Natural killer cell treated with Interleukin-12 subunit alpha and Interleukin-12 subunit beta and Interleukin-15 and Interleukin-18, amount 100 ng/mL, for 72 hours (primary cell): ENCODE measurements at places on chromosomes 7 and 10. TPM values are rescaled to one million over a fixed set of nuclear protein-coding genes. Genes with fewer than 3 reads are reported as not detected.

- DNase-seq, result no peak
Measured at GRCh38 chr10:99915414-99915813, 94.3 kb downstream of the DNMBP start.

DNA sequence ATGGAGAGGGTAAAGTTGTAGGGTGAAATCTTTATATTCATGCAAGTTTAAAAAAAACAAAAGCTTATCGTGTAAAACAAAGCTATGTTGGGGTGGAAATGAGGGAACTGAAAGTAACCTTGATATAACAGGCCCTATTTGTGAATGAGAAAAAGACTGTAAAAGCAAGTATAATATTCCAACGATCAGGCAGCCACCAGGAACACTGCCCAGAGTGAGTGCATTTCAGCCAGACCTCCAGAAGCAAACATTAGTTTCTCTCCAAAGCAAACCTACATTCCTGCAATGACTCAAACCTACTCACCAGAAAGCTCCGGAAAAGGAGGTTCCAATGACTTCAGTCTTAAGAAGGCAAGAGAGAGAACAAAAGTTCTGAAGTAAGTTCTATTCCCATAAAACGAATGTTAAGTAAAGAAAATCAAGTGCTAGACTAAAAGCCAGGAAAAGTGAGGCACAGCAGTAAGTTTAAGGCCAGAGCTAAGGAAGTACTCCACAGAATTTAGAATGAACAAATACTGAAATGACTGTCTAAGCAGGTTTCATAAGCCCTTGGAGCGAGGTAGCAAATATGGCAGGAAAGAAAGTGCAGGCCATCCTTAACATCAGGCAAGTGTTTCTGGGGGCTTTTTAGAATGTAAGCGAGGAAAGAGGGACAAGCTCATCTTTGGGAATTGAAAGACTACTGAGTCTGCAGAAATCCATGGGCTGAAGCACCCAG, 493.1 kb downstream of the XPNPEP1 start:
- no peak for DNase-seq

Gene GPAM
- total RNA-seq, result 9.8 TPM

DNA sequence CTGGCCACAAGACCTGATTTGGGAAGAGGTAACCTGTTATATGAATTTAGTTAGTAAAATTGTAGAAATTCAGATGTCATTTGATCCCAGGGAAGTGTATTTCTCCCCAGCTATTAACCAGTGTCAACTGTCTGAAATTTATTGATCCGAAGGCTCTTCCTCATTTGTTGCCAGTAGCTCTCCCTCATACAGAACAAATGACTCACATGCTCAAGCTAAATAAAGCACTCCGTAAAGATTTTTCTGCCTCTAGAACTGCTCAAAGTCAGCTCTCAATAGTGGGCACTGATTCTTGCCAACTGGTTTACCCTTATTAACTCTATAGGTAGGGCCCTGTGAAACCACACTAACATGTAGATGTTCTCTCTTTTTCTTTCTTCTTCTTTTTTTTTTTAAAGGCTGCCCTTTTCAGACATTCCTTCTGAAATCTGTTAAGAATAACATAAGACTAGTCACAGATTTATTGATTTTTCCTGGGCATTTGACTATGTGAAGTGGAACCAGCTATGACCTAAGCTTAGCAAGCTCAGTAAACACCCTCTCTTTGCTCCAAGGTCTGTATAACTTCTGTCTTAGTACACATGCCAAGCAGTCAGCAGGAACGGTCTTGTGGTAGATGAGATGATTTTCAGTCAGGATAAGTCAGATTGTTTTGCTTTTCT, 21.8 kb downstream of the RPA3 start:
- DNase-seq, result no peak

DNA sequence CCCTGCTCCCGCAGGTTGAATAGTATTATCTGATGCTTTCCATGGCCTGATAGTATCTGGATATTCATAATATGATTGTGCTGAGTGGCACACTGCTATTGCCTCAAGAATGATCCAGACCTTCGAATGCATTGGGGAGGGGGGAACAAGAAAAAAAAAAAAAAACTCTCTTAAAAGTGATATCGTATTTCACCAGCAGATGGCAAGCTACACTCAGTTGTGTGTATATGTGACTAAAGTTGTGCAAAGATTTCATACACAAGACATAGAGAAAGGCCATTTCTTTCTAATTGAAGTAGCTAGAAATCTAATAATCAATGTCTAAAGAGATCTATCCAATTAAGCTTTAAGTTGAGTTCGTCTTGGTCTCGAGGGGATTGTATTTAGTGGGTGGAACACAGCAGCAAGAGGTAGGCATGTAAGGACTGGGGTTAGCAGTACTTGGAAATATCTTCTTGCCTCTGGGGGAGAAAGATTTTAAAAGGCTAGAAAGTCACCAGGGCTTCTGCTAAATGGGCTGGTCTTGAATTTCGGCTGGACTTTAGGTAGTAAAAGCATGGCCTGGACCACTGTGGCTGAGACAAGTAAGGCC, 15.3 kb downstream of the SFRP4 start:
- DNase-seq, result no peak

- no peak for DNase-seq
Measured at GRCh38 chr10:20582041-20582440, 315.1 kb downstream of the NEBL start.

Gene MYOF
- 0.57 TPM for total RNA-seq

Gene AKR1D1
- total RNA-seq, result not detected

- DNase-seq, result no peak
Measured at GRCh38 chr10:76487582-76487981, 1056.2 kb downstream of the LRMDA start.

Gene CPVL
- not detected for total RNA-seq

DNA sequence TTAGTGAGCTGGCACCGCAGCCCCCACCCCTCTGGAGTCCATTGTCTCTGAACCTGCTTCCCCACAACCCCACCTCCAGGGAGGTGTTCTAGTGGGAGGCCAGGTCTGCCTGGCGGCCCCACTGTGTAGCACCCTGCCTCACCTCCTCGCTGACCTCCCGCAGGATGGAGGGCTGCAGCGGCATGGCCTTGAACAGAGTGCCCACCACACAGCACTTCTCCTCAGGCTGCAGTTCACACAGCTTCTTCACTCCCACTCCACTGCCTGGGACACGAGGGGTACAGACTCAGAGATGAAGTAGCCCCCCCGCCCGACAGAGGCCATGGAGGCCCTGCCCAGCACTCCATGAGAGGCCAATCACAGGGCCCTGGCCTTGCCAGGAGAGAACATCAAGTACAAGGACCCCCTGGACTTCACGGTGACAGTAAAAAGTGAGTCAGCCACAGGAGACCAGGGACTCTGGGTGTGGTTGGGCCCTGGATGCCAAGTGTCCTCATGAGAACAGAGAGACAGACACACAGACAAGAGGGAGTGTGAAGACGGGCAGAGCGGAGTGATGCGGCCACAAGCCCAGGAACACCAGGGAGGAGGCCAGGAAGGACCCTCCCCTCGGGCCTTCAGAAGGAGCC, 5.4 kb downstream of the POLD2 start:
- no peak for DNase-seq

DNA sequence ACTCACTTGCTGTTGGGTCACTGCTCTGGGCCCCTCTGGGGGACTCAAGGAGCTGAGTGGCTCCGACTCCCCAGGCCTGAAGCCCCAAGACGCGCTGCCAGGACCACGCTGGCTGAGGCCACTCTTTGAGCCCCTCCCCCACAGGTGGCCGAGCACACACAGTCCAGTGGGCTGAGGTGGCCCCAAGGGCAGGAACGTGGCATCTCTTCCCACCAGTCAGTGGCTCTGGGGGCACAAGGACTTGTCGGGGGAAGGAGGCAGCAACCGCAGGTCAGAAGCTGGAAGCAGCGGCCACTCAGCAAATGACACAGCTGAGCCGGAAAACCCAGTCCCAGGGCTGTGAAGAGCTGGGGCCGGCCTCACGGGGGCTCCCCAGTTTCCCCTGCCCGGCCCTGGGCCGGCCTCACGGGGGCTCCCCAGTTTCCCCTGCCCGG, 24.1 kb downstream of the GRIFIN start:
- DNase-seq, result peak; percentile 80

DNA sequence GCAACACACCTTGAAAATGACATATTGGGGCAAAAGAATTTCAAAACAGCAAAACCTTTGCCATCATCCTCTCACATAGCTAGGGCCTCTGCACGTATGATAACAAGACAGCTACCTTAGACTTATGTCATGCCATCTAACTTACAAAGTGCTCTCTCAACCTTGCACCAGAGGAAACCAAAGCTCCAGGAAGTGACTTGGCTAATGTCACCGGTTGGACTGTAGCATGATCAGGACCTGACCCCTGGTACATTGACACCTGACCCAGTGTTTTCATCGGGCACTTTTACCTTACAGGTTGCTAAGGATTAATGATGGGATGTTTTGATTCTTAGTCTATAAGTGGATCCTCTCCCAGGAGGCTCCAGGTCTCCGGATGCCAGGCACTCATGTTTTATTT, 529.8 kb upstream of the GALNT17 start:
- no peak for DNase-seq

DNA sequence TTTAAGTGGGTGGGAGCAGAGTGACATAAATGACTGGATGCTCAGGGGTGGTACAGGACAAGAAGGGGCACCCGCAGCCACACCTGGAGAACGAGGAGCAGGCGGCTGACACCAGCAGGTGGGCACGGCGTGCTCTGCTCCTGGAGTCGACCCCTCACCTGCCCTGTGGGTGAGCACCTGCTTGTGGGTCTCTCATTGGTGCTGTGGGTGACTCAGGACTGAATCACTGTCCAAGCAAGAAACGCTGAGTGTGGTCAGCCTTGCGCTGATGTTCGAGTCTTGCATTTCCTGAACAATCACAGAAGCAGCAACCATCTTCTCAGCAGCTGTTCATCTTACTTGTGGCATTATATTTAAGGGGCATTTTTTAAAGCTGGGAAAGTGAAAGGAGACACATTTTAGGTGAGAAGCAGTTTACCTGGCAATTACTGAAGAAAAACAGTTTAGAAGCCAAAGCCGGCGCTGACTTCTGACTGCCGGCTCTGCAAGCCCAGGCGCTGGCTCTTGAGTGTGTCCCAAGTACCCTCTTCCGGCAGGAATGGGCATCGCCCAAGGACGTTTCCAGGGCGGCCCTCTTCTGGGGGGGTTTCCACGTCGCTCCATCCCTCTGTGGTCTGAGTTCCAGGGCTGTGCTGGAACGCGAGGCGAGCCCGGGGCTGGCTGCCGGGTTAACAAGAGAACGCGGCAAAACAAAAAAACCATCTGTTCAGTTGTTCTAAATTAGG, 145.2 kb upstream of the PFKP start:
- no peak for DNase-seq

DNA sequence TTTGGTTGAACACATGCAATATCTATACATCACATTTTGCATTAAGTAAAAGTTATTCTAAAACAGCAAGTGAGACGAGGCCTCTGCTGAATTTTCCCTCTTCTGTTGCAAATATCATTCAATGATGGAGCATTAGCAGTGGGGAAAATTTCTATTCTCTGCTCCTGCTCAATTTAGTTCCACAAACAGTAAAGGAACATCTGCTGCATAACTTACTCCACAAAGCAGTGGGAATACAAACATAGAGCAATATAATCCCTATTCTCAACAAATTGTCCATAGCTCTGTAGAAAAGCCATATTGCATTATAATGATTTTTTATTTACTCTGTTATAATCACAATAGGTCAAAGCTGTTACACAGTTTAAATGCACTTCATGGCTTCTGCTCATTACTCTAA, 5.9 kb downstream of the AGR3 start:
- DNase-seq, result no peak

DNA sequence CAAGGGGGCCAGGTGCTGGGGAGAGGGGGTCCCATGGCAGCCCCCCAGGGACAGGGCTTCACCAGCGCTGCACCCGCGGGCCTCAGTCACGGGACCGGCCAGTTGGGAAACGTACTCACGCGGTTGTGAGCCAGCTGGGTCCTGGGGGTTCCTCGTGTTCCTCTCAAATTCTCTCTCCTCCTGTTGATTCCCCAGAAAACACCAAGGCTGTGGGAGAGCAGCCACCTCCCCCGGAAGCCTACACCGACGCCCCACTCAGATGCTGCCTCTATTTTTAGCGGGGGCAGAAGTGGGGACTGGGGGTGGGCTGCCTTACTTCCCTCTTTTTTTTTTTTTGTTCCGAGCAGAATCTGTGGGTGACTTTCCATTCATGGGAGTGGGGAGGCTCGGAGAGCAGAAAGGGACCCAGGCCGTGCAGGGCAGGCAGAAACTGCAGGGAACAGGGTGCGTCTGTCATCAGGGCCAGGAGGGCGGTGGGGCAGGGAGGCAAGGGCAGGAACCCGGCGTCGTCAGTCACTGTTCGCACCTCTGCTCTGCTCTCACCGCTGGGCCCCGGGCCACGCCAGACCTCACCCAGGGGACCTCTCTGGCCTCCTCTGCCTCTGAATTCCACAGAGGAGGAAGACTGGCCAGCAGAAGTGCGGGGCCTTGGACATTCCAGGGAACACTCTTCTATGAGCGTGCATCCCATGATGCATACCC, 63.1 kb downstream of the CARD11 start:
- no peak for DNase-seq

DNA sequence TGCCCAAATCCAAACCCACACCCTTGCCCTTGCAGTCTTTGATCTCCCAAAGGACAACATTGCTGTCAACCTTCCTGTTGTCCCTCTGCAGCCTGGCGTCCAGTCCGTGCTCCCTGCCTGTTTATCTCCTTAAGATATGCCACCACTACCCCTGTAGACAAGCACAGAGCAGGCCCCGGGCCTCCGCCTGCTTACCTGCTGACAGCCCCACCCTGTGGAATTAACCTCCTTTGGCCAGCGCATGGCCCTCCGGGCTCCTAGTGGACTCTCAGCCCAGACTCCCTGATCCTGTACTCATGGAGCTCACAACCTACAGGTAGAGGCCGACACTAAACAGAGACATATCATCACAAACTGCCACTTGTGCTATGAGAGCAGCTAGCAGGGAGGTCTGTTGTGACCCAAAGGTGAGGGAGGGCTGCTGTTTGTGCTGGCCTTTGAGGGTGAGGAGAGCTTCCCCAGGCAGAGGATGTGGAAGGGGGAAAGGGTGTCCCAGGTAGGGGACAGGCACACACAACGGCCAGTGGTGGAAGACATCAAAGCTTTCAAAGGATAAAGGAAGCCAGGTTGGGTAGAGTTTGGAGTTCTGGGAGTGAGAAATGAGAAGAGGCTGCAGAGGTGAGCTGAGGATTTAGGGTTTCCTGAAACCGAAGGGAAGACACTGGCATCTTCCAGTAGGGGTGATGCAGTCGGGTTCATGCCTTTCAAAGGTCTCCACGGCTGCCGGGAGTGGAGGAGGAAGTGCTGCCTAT, 174.5 kb upstream of the ZMIZ1 start:
- no peak for DNase-seq

Gene EMX2
- not detected for total RNA-seq
